ENCODE measurements at places on chromosomes 7 and 10.

GRCh38 chr7:150949971-150950491, 28.1 kb downstream of the KCNH2 start:
- DNase-seq, result no peak

- no peak for DNase-seq
Observed at GRCh38 chr7:69776611-69777010, 178.3 kb downstream of the AUTS2 start.

- no peak for DNase-seq
Observed at GRCh38 chr7:81433206-81433605, 336.6 kb downstream of the HGF start.

DNA sequence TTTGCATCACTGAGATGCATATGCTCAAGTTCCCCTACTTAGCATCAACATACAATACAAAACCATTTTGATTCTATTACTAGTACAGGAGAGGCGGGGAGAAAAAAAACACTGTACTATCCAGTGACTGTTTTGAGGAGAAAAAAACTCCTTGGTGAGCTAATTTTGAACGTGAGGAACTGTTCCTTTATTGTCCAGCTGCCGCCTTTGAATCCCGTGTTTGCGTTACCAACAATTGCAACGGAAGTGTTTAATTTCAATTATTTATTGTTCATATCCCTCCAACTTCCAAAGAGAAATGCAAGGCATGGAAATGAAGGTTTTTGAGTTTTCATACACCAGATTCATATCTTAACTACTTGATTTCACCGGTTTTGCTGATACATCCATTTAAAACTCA, 66.4 kb upstream of the ARHGAP21 start:
- no peak for DNase-seq

DNA sequence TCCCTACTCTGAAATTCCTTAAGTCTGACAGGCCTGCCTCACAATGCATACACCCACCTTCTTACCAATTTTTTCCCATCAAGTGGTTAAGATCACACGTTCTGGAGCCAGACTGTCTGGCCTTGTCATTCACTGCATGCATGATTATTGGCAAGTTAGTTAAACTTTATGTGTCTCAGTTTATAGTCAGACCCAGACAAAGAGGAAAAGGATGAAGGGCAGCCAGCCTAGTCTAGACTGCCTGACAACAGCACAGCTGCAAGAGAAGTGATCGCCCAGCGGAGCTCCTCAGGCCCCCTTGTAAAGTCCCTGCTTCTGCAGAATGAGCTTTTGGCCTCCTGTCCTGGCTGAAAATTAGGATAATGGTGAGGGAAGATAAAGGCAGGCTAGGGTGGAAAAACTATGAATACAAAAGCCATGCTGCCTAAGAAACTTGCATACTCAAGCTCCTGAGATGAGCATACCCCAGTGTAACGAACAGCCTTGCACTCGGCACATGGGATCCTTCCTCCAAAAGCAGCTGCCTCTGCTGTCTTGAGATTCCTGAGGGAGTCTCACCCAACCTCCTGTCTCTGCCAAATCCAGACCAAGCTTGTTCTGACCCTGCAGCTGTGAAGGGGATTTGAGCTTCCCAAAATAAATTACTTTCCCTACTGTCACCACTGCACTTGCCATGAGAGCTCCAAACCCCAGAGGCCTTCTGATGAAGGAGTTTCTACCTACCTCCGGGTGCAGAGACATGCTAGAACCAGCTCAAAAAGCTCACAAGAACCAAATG, 26.7 kb upstream of the MRLN start:
- DNase-seq, result no peak

DNA sequence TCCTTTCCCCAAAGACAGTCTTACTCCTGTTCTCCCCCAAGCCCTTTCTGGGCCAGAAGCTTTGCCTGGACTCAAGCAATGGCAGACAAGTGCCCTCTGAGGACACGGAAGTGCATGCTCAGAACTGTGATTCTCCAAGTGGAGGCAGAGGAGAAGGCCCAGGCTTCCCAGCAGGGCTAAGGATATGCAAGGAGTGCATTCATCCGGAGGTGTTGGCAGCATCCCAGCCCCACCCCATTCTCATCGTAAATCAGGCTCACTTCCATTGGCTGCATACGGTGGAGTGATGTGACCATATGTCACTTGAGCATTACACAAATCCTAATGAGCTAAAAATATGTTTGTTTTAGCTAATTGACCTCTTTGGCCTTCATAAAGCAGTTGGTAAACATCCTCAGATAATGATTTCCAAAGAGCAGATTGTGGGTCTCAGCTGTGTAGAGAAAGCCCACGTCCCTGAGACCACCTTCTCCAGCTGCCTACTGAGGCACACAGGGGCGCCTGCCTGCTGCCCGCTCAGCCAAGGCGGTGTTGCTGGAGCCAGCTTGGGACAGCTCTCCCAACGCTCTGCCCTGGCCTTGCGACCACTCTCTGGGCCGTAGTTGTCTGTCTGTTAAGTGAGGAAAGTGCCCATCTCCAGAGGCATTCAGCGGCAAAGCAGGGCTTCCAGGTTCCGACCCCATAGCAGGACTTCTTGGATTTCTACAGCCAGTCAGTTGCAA, 1.4 kb upstream of the RBP3 start:
- no peak for DNase-seq

- no peak for DNase-seq
Observed at GRCh38 chr10:29067161-29067560, 221.7 kb upstream of the LYZL1 start.

DNA sequence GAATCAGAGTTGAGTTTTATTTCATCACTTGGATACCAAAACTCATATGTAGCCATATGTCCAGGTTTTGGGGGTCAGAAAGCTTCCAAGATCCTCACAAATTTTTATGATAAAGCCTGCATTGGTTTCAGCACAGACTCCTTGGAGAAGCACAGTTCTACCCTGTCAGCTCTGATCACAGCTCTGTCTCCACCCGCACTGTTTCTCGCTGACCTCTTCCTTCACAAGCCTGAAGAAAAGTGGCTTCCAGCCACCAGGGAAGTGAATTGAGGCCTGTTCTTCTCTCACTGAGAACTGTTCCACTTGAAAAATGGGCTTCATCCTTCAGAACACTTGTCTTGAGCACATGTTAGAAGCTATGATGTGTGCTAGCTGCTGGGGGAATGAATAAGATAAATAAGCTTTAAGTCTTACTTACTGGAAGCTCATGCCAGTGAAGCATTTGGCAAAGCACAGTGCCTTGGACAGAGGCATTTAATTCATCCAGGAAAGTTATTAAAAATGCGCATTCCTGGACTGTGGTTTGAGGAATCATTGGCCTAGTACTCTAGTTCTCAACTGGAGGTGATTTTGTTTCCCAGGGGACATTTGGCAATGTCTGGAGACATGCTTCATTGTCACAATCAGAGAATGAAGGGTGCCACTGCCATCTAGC, 133.6 kb downstream of the BMPER start:
- DNase-seq, result no peak

DNA sequence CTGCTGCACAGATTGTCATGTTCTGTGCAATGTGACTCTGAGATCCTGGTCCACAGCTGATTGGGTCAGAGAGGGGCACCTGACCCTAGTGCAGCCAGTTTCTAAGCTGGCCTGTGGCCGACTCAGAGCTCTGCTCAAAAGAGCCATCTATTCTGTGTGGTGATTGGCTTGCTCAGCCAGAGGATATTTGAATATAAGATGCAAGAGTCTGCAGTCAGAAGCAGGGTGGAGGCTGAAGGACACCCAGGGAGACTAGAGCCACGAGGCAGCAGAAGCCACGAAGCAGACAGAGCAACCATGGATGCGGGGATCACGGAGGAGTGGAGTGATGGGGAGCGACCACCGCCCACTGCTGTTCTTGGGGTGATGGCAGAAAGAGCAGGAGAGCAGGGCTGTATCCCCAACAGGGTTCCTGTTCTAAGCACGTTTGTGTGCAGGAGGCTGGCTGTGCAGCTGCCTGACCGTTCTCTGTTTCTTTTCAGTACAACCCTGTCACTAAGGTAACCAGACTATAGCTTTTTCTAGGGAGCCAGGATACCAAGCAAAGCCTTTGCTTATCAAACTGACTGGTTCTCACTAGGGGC, 19.5 kb upstream of the RHEB start:
- no peak for DNase-seq

DNA sequence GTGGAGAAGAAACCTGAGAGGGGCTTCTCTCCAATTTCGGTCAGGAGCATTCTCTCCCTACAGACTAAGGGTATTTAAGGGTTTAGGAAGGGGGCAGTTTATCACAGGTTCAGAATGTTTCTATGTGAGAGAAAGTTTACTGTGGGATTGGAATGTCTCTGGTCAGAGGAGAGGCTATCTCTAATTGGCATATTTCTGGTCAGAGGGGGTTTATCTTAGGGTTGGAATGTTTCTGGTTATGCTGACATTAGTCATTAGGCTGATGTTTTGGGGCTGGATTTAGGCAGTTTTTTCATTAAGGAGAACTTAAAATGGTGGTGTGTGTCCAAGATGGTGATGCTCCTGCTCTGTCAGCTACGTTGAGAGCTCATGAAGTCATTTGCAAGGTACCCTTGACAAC, 758.0 kb downstream of the TYW1 start:
- DNase-seq, result no peak

DNA sequence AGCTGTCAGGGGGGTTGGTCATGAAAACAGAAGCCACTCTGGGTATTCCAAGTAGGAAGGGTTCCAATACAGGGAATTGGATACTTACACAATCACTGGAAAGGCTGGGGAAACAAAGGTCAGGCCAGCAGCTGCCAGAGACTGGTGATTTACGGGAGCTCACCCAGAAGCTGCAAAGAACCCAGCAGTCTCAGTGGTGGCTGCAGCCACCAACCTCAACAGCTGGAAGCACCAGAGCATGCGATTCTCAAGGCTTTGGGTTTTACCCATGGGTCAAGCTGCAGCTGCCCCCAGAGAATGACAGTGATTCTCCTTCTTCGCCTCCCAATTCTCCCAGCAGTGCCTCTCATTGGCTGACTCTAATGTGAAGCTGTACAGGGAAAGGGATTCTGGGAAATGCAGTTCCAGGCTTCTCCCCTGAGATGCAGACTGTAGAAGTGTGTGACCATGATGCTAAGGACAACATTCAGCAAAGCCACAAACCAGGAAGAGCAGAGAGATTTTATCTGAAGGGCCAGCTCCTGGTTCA, 107.2 kb upstream of the TCF7L2 start:
- no peak for DNase-seq

DNA sequence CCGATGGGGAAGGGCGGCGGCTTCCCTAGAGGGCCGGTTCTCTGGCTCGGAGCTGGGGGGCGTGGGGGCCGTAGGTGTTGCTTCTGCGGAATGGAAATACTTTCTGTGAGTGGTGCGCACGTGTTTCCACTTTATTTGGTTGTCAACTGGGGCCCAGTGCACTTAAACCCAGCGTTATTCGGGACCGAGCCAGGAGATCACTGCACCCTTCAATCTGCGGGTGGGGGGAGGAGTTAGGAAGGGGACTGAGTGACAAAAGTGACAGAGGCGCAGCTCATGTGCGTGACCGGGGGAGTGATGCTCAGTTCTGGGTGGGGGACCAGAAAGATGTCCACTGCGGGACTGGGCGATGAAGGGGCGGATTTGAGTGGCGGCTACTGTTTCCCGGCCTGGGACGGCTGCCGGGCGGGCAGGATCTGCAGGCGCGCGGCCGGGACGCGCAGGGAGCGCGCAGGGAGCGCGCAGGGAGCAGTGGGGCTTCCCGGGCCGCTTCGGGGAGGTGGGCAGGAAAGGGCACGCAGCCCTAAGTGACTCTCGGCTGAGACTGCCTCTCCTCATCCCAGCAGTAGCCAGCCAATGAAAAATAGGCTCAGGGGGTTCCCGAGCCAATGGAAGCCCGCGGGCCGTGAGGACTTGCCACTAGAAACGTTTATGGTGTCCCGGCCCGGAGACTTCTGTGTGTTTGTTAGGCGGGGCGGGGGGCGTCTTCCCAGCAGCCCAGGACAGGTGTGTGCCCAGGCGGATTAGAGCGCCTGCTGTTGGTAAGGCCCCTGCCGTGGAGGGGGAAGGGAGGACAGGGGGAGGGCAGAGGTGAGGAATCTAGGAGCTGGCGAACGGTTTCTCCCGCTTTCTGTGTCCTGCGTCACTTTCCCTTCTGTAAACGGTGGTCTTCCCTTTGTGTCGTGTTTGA, 54.3 kb upstream of the KDM7A start:
- DNase-seq, result peak; percentile 64

DNA sequence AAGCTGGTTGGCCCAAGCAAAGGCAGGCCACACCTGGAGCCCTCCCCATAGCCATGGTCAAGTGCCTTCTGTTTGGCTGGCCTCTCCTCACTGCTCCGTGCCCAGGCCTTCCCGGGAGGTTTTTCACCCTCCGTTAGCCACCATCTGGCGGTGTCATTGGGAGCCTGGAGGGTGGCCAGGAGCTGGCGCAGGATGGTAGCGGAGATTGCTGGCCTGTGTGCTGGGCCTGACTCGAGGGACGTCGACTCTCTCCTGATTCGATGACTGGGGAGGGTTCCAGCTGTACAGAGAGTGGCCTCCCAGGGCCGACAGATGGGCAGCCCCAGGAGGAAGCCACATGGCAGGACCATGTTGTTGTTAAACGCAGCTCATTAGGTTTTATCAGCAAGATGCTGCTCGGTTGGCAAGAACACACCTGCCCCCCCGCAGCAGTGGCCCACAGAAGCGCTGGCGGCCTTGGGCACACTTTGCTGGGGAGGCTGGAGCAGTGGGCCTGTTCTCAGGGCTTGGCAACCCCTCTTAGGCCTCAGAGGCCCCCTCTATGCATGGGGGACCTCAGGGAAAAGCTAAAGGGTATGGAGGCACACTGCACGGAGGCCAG, 64.0 kb upstream of the CACUL1 start:
- no peak for DNase-seq

- DNase-seq, result peak; percentile 1
Observed at GRCh38 chr7:91940171-91940570, 491 bp upstream of the AKAP9 start.

- no peak for DNase-seq
Observed at GRCh38 chr10:27736396-27736795, 9.2 kb downstream of the MKX start.

GRCh38 chr7:124785994-124786393, 20.4 kb upstream of the GPR37 start:
- no peak for DNase-seq

DNA sequence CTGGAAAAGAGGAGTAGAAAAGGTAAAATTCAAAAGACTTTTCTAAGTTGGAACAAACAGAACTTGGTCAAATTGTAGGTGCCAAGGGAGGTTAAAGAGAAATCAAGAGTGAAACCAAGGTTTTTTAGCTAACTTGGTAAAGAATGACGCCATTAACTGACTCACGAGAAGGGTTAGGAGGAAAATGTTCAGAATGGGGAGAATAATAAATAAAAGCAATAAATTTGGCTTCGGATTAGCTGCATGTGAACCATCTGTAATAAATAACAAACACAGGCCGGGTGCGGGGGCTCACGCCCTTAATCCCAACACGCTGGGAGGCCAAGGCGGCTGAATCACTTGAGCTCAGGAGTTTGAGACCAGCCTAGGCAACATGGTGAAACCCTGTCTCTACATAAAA, 71.9 kb upstream of the SRRM3 start:
- DNase-seq, result no peak

GRCh38 chr10:43037942-43038782, 38.7 kb upstream of the RET start:
- no peak for DNase-seq

DNA sequence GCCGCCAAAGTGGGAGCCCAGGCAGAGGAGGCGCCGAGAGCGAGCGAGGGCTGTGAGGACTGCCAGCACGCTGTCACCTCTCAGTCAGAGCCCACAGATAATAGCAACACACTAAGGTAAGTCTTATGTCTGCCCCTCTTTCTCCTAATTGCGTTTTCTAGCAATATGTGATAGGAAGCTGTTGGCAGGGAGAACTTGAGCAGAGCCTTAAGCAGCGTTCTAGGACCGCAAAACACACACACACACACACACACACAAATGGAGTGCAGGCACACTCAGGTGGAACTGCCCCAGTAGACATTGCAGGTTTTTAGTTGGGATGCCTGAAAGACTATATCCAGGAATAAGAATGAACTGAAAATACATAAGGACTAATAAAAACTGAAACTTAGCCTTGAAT, 1188.5 kb downstream of the NXPH1 start:
- no peak for DNase-seq

All from stimulated activated CD4-positive, alpha-beta T cell treated with anti-CD3 and anti-CD28 coated beads, Interleukin-1b, Interleukin-23, amount 100 ng/mL, for 4 hours (primary cell).